ENCODE measurements at places on chromosomes 3 and 15.

- DNase-seq: no peak
Measured at GRCh38 chr15:74441248-74441941, 7.6 kb upstream of the SEMA7A start.

- DNase-seq: no peak
Measured at GRCh38 chr3:159165961-159166360, 364.1 kb downstream of the MFSD1 start.

GRCh38 chr3:56398659-56399058 lies 69.6 kb downstream of the ERC2 start:
- DNase-seq: no peak

DNA sequence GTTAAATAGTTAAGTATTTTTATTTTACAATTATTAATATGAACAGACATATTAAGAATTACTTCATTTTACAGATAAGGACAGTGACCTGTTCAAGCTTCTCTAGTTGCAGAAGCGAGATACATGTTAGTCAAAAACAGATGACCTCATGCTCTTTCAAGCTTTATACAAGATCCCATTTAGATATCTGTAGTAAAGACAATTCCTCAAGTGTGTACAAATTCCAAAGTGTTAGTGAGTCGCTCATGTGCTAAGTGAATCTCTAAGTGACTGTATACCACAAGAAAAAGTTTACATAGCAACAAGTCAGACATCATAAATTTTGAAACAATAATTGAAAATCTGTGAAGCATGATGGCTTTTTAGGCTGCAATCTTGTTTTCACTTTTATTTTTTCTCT lies 293.8 kb downstream of the ROBO1 start:
- DNase-seq: no peak

- no peak for DNase-seq
Measured at GRCh38 chr3:36380221-36381031, at the start of gene STAC. STAC (plus strand) TSS chr3:36380504; CDS start chr3:36380644, 140 bp downstream.

DNA sequence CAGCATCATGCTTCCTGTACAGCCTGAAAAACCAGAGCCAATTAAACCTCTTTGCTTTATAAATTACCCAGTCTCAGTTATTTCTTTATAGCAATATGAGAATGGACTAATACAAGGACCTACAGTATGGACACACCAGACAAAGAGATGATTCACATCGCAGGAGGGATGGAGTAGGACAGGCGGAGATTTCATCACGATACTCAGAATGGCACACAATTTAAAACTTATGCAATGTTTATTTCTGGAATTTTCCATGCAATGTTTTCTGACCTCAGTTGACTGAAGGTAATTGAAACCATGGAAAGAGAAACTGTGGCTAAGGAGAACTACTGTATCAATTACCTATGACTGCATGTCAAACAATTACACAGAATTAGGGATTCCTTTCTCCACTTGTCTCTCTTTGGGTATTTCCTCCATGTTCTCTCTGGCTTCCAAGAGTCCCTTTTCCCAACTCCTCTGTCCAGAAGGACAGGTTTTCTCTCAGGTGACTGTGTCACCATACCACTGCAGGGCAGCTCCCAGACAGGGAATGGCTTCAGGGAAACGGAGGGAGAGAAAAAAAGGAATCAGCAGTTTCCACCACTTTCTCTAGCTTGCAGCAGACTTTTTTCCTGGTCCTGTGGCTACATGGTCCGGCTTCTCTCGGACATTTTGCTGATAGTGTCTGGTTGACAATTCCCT lies 3.0 kb upstream of the ANO10 start:
- DNase-seq: no peak

DNA sequence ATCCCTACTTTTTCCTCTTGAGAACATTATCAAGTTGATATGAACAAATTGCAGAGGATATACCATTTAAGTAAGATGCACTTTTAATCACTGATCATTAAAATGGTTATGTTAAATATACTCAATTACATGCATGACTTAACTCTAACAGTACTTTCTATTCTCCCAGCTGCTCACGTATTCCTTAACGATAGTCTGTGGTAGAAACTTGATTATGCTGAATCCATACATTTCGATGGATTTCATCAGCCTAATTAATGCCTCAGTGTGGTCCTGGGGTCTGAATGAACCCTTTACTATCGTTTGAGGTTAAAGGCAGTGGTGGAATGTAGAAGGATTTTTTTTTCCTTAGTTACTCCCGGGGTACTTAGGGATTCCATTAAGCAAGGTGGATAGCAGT lies 18.6 kb downstream of the SOX2 start:
- no peak for DNase-seq

DNA sequence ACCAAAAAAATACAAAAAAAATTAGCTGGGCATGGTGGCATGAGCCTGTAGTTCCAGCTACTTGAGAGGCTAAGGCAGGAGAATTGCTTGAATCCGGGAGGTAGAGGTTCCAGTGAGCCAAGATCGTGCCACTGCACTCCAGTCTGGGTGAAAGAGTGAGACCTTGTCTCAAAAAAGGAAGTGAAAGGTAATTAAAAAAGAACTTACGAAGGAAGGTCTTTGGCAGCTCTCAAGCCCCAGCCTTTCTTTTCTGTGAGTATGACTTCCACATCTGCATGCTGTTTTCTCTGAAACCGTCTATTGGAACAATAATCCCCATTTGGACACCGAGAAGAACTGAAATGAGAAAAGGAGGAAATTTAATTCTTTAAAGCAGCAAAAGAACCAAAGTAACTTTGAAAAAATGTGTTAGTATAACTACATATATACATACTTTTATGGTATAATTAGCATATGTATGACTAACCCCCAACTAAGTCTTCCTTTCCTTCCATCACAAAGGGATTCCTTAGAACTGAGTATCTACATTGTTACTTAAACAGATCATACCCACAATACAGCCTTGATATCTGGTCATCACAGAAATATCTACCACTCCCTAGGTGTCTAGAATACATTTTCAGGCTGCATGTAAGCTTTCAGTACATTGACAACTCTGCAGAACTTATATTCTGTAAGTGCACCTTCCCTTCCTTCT lies 50.1 kb downstream of the SETD2 start:
- DNase-seq: peak; percentile 6

DNA sequence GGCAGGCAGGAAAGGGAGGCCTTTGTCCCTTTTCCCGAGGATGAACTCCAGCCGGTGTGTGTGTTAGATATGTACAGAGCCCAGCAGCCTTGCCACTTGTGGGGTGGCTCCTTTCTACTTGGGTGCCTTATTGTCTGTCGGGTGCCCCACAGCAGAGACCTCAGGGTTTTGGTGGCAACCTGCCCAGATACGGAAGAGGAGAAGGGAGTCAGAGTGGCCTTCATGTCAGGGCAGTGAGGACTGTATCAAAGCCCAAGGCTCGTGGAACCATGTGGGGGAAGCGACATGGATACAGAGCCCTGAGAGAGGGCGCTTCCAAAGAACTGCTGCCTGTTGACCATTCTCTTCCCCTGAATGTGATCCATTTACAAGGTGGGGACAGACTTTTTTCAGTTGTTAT lies 166.2 kb downstream of the SLCO3A1 start:
- DNase-seq: no peak

- DNase-seq: peak; percentile 15
Measured at GRCh38 chr3:182516597-182517336, 276.5 kb upstream of the ATP11B start.

DNA sequence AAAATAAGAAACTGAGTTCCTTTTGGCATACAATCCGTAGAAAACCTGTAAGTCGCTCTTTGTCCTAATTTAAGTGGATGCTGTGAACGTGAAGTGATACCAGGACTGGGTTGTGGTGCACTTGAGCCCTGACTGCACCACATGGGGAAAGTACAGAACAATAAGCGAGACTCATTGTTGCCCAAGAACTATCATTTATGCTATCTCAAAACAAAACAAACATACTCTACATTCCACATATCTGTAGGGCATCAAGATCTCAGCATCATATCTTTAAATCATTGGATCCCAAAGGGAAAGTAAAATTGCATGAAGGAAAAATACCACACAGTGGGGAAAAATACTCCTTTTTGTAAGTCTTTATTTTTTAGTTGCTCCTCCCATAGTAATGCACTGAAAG lies 580.3 kb downstream of the MECOM start:
- DNase-seq: no peak
